ENCODE measurements at places on chromosomes 5 and 9.
A peak's percentile ranks its signal among the peaks of the same experiment; 100 is the strongest.

DNA sequence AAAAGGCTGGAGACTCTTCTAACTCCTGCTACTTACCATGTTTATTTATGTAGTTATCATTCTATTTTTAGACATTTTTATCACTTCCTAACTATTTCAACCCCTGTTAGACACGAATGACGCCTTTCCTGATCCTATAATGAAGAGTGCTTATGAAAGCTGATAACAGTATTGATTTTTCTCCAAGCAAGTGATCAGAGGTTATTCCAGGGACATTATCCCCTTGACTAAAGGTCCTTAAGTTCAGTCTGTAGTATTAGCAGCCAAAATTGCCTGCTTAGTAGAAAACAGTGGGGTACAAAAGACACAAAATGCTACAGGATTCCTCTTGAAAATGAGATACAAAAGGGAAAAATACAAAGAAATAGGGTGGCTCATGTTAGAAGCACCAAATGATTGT lies 235.6 kb downstream of the DNAH5 start:
- peak; percentile 13 for DNase-seq

GRCh38 chr5:123753937-123754891 lies 242.2 kb downstream of the CSNK1G3 start:
- DNase-seq, result no peak

- DNase-seq, result peak; percentile 29
Measured at GRCh38 chr5:14700478-14701436, 36.2 kb downstream of the OTULIN start.

- peak; percentile 10 for DNase-seq
Measured at GRCh38 chr9:33040792-33041431, 15.8 kb downstream of the DNAJA1 start.

DNA sequence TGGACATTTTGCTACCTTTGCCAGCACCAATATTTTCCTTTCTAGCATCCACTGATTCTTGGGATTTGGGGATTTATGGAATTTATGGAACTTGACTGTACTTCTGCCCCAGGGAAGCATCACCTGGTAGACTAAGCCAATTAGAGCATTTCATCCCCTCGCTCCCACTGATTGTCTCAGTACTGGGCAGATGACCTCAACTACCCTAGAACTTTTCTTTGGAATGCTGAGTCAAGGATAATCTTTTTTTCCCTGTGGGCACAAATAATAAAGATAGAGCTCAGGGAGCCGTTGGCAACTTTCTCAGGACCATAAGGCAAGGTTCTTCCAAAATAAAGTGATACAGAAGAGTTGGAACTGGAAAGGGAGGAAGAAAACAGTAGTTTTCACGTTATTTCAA lies 438.4 kb downstream of the PLK2 start:
- DNase-seq, result no peak

DNA sequence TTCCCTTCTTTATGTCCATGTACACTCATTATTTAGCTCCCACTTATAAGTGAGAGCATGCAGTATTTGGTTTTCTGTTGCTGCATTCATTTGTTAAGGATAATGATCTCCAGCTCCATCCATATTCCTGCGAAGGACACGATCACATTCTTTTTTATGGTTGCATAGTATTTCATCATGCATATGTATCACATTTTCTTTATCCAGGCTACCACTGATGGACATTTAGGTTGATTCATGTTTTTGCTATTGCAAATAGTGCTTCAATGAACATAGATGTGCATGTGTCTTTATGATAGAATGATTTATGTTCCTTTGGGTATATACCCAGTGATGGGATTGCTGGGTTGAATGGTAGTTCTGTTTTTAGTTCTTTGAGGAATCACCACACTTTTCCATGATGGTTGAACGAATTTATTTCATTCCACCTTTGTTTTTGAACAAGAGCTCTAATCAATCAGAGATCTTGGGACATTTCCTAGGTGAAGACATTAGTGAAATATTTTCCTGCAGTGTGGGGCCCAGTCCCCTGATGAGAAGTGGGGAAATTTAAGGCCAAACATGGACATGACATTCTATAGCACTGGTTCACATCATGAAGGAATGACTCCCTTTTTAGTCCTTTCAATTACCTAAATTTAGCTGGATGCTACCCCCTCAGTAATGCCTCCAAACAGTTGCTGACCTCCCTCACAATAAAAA lies 7.1 kb upstream of the TEX48 start:
- peak; percentile 10 for DNase-seq

GRCh38 chr5:87074934-87075541 lies 192.6 kb upstream of the RASA1 start:
- no peak for DNase-seq

- DNase-seq, result no peak
Measured at GRCh38 chr5:131505237-131505908, 129.7 kb downstream of the RAPGEF6 start.

DNA sequence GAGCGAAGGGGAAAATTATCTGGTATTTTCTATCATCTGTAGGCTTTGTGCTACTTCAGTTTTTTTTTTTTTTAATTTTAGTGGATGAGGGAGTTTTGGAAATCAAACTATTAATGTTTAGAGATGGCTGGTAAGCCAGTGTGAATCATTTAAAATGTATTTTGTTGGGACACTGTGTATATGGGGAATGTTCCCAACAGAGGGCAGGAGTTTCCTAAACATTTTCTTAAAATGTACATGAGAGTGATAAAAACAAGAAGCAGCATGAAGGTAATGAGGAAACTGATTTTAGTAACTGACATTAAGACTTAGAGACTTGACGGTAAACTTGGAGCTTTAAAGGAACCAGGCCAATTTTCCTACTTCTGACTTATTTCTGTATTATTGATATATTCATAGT lies 68.2 kb upstream of the ITGA2 start:
- no peak for DNase-seq

- no peak for DNase-seq
Measured at GRCh38 chr5:14252793-14253192, 109.7 kb downstream of the TRIO start.

DNA sequence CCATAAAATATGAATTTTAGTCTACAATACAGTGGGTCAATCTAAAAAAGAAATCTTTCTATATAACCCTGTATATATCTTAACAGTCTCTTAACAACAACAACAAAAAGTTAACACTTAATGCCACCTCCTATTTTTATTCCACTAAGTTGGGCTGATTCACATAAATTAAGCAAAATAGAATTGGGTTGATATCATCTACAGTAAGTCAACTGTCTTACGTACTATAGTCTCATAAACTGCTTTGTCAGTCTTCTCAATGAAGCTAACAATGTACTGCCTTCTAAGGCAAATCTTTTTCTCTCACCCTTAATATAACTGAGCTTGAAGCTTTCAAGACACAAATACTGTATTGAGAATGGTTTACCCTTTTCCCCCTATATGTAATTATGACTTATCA lies 185.7 kb downstream of the ADAMTS6 start:
- no peak for DNase-seq

DNA sequence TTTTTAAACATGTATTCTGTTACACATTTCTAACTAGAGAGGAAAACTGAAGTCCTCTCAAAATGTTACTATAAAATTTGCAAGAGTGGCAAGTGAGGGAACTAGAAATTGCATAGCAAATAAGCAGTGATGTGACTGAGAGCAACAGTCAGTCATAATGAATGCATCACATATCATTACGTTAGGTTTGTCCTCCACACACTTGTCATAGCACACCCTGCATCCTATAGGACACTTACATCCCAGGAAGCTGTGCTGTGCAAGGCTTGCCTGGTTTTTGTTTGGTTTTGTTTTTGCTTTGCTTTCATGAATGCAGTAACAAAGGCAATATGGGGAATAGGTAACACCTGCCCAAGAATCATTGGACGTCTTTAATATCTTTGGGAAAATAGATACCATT lies 10.8 kb downstream of the NFIB start:
- no peak for DNase-seq

GRCh38 chr5:10676946-10677345 lies 84.1 kb downstream of the DAP start:
- DNase-seq, result no peak

DNA sequence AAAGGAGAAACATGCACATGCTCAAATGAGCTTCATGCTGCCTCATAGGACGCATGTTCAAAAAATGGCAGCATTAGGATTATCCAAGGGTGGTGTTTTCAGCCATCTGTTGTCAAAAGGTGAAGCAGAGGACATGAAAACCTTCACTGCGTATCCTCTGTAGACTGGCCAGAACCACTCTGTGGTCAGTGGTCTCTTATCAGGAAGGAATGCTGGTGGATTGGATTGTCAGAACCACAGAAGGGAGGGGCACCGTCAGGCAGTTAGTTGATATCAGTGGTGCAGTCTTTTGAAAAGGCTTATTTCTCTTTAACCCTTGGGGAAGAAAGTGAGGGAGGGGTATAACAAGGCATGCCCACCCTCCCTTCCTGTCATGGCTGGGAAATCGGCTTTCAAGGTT lies 100.1 kb downstream of the FBXL7 start:
- peak; percentile 84 for DNase-seq

DNA sequence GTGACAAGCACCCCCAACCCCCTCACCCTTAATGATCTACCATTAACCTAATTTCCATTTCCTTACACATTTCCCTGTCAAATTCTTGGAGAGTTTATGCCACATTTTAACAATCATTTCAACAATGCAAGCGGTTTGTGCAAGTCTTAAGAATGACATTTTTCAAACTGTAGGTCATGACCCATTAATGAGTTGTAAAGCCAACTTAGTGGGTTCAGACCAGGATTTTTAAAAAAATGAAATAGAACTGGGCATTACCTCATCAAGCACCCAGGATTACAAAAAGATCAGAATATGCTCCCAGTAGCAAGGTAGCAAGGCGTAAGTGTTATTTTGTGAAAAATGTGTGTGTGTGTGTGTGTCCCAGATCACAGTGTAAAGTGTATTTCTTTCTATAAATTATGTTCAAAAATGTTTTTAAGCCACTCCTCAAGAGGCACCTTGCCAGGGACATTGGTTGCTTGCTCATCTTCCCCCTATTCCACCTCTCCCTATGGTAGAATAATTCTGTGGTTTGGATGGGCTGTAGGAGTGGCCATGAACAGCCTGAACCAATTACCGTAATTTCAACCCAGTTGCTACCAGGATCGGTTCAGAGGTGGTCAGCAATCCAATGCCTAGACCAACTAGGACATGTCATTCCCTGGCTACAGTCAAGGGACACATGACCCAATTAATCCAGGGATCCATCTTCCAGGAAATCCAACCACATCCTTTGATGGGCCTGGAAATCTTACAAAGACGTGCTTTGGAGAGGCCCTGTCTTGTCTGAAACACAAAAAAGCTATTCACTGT lies 14.4 kb upstream of the TGFBR1 start:
- peak; percentile 43 for DNase-seq

DNA sequence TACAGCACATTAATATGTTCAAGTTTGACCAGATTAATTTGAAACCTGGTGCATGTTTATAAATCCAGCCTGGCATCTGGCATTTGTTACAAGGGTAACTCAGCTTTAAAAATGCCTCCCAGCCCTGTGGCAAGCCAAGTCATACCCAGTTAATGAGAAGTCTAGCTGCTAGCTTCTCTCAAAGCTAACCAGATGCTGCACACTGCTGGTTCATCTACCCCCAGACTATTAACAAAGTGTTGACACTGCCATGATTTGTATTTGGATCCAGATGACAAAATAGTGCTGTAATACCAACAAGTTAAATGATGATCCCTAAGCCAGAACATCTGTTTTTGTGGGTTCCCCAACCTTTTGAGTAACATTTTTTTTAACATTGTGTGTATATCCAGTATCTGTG lies 573.7 kb upstream of the DAB2 start:
- peak; percentile 81 for DNase-seq

DNA sequence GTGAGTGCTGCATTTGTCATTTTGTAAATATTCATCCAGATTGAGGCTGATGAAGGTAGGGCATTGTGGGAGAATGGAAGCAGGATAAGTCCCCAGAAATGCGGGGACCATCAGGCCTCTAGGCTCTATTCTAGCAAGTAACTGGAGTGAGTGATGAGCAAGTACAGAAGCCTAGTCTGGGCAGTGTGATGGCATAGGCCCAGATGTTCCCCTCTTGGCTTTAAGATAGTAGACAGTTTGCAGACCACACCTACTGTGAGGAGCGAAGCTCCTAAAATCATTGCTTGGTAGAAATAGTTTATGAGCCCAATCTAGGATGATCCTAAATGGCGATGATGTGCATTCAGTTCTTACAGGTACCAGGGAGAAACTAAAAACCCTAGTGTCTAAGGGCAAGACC lies 24.3 kb downstream of the NDFIP1 start:
- DNase-seq, result no peak

GRCh38 chr5:141875795-141876627 lies 2.2 kb downstream of the PCDH1 start:
- no peak for DNase-seq

DNA sequence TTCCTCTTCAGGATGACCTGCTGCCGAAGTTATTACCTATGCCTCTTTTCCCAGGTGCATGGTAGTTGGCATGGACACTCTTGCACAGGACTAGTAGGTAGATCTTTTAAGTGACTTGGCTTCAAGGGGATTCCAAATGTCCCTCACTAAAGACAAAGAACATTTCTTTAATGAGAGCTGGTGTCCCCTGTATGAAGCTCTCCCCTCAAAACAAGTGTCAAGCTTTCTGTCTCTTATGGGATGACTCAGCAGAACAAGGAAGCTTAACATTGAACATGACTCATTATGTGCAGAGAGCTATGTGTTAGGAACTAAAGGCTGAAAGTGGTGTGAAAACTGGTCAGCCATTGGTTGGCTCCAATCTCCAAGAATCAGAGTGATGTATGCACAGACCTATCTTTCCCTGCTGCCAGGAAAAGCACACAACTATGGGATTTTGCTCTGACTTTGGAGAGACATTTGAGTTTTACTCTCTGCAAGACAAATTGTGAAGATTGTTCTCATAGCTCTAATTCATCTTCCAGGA lies 120.5 kb downstream of the PRDM6 start:
- peak; percentile 35 for DNase-seq

DNA sequence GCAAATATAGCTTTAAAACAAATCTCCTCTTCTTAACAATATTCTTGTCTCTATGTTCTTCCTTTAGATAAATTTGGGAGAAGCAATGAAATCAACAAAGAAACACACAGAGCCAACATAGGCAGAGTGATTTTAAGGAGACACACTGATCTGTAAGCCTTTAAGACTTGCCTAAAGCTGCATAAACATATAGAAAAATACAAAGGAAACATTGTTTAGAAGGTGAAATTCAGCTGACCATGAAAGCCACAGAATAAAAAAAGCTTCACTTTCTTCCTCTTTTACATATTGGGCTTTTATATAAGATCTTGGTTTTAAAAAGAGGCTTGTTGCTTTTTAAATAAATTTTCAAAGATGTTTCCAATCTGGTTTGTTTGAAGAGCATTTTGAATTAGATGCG lies 1277.5 kb downstream of the EFNA5 start:
- DNase-seq, result no peak

DNA sequence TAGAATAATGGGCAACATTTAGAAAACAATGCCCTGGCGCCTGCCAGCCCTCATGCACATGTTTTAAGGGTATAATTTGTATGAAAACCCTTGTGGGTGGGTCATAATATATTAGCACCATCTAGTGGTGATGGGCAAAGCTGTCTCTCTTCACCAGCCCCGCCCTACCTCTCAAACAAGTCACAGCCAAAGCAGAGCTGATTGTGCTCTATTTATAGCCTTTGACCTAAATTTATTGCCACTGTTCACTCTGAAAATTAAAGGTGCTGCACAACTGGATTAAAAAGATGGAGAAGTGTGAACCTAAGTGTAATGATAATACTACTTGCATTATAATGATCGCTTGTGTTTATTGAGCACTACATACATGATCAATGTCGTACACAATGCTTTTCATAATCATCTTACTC lies 131.9 kb upstream of the ANKH start:
- peak; percentile 77 for DNase-seq

Data from myocyte (in vitro differentiated cells).